Activated CD4-positive, alpha-beta T cell treated with anti-CD3 and anti-CD28 coated beads, Interleukin-2, amount 10 ng/mL, durations not matched to agents 24 days and 14 days (primary cell): ENCODE measurements at places on chromosomes 12 and 14.
A peak's percentile ranks its signal among the peaks of the same experiment; 100 is the strongest.

GRCh38 chr12:47721431-47721973 lies 3.8 kb downstream of the ENDOU start:
- DNase-seq, result peak; percentile 63

DNA sequence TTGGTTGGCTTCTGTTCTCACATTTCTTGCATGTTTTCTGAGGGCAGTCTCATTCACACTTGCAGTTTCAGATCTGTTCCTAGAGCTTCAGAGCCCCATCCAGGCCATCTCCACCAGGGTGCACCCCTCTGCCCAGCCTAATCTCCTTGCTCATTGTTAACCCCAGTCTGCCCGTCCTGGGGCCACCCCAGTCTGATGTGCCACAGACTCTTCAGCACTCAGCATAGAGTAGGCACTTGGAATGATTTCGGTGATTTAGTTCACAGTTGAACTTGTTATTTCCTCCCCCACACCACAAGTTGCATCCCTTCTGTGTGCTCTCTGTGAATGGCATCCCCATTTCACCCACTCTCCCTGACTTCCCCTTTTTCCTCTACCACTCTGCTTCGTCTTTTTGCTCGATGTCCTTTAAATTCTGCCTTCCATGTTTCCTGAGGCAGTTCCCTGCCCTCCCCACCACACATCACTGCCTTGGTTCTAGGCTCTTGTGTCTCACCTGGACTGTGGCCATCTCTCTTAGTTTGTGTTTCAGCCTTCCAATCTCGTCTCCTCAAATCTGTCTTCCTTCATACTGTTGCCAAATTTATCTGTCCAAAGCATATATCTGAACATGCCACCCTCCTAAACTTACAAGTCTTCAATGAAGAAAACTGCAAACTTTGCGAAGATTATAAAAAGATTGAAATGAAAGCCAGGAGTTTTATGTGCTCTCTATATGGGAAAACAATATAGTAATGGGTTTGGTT lies 41.5 kb downstream of the ANO6 start:
- no peak for DNase-seq

- no peak for DNase-seq
These were observed 10.2 kb downstream of the TRPV4 start for GRCh38 chr12:109822951-109823411.

DNA sequence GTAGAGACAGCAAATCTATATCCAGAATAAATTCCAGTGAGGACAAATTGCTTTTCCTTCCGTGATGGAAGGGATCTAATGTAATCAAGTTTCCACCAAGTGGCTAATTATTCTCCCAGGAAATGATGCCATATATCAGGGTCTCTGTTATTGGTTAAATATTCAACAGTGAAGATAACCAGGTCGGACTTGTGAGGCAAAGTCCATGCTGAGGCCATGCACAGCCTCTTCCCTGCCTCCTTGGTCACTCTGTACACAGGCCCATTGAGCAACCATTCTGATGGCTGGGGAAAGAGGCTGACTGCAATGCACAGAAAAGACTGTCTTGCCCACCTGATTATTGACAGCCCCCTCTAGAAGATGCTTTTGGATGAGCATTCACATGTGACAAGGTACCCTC lies 90.1 kb downstream of the TNFAIP2 start:
- DNase-seq, result no peak

DNA sequence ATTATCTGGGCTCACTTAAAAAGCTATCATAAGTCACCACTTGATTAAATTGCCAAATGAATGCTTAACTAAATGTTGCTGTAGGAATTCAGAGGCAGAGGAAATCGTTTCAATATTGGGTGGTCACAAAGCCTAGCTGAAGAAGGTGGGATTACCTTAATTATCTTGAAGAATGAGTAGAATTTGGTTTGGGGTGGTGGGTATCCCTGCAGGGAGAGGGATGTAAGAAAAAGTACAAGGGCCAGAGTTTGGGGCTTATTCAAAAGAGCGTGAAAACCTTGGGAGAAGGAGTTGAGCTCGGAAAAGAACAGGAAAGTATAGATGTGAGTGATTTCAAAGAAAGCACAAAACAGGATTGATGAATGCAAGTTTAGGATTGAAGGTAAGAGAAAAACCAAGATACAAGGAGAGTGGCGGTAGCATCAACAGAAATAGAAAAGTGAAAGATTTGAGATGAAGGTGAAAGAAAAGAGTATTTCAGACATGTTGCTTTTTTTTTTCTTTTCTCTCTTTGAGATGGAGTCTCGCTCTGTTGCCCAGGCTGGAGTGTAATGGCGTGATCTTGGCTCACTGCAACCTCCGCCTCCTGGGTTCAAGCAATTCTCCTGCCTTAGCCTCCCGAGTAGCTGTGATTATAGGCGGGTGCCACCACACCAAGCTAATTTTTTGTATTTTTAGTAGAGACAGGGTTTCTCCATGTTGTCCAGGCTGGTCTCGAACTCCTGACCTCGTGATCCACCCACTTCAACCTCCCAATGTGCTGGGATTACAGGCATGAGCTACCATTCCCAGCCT lies 1.7 kb downstream of the BRMS1L start:
- DNase-seq, result peak; percentile 52

- no peak for DNase-seq
These were observed 9.1 kb downstream of the BORCS5 start for GRCh38 chr12:12365931-12366431.

GRCh38 chr12:92557422-92557724 lies 145.4 kb upstream of the PLEKHG7 start:
- DNase-seq, result no peak

DNA sequence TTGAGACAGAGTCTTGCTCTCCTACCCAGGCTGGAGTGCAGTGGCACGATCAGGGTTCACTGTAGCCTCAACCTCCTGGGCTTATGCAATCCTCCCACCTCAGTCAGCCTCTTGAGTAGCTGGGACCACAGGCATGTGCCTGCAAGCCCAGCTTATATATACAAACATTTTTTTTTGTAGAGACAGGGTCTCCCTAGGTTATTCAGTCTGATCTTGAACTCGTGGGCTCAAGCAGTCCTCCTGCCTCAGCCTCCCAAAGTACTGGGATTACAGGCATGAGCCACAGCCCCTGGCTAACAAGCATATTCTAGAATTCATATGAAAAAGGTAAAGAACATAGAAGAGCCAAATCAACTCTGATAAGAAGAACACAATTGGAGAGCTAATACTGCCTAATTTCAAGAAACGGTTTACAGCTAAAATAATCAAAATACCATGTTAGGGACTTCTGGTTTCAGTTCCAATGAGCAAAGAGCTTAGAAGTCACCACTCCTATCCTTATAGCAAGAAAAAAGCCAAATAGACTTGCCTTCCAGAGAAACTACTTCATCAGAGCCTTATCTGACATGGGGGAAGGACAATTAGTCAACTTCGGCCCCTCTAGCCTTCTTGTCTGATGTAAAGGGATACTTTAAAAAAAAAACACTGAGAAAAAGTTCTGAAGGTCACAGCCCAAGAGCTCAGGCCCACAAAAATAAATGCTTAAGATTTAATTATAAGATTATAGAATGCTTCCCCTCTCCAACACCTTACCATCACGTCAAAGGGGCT lies 37.6 kb downstream of the TMEM116 start:
- no peak for DNase-seq

DNA sequence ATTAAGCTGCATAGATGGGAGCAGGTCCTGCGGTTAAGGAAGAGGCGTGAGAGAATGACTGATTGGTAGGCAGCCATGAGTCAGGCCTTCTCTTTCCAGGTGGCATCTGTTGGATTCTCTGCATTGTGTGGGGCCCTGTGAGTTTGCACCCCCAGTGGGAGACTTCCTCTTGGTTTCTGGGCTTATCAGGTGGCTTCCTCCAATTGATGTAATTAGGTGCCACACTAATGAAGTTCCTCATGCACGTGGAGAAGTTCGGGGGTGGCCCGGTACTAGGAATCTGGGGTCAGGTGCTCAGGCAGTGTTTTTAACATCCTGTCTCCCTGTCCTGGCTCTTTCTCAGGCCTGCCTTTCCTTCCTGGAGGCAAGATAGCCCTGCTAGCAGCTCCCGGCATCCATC lies 765.1 kb upstream of the TMEM132C start:
- DNase-seq, result no peak

GRCh38 chr12:87388376-87388775 lies 640.8 kb downstream of the C12orf50 start:
- no peak for DNase-seq

DNA sequence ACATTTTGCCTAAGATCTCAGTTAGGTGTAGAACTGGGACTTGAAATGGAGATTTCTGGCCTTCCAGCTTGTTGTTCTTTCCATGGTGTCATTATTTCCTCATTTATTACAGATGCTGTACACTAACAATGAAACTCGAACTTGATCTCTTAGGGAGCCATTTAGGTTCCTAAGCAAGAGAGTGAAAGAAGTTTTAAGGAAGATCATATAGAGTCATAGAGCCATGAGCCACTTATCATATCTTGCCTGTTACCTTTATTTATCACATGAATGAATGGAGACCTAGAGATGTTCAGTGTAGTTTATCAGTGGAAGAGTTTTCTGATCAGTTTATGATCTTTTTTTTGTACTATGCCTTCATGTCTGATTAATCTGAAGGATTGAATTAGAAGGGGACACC lies 9.9 kb downstream of the HELB start:
- DNase-seq, result no peak

DNA sequence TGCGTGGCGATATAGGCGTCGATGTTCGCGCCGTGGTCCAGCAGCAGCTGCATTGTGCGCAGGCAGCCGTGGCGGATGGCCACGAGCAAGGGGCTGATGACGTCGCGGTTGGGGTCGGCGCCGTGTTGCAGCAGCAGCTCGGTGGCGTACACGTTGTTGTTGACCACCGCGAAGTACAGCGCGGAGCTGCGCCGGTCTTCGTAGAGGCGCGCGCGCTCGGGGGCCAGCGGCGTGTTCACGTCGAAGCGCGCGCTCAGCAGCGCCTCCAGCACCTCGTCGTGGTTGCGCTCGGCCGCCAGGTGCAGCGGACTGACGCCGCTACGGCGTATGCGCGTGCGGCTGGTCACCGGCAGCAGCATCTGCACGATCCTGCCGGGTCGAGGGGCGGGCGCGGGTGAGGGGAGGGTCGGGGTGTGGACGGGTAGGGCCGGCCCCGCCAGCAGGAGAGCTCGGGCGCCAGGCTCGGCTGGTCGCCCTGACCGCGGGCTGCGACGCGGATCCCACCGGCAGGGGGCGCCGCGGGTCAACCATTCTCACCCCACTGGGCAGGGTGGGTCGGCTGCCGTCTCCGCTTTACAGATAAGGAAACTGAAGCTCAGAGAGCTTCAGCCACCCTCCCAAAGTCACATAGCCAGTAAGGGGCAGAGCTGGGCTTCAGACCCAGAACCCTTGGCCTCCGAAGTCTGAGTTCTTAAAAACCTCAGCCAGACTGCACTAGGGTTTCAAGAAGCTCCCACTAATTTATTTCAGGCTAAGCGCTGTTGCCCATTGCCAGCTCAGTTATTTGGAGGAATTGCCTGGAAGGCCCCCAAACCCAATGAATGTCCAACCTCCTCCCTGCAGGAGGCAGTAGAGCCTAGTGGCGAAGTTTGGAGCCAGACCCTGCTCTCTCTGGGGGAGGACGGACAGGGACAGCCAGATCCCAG lies 12.4 kb downstream of the FAM181A start:
- DNase-seq, result peak; percentile 98

- no peak for DNase-seq
These were observed 21.7 kb downstream of the TC2N start for GRCh38 chr14:91845652-91846051.

DNA sequence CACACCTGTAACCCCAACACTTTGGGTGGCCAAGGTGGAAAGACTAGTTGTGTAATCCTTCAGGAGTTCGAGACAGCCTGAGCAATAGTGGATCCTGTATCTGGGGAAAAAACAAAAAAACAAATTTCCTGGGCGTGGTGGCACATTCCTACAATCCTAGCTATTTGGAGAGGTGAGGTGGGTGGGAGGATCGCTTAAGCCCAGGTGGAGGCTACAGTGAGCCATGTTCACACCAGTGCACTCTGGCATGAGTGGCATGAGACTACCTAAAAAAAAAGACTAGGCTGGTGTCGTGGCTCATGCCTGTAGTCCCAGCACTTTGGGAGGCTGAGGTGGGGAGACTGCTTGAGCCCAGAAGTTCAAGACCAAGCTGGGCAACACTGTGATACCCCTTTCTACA lies 17.2 kb downstream of the PTGES3 start:
- no peak for DNase-seq

GRCh38 chr12:109432431-109432830 lies 44.7 kb downstream of the KCTD10 start:
- DNase-seq, result no peak

DNA sequence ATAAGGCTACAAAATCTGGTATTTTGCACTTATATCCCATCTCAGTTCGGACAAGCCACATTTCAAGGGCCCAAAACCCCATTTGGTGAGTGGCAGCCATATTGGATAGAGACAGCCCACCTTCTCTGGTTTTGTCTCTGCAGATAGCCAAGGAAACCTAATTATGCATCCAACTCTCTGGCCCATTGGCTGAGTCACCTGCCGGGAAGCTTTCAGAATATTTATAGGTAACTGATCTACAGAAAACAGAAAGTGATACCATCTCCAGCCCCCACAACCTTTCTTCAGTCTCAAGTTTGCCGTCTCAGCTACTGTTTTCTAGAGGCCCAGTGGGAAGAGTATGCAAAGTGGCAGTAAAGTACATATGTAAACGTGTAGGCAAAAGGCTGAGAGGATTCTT lies 33.7 kb upstream of the PPP1CC start:
- peak; percentile 85 for DNase-seq

DNA sequence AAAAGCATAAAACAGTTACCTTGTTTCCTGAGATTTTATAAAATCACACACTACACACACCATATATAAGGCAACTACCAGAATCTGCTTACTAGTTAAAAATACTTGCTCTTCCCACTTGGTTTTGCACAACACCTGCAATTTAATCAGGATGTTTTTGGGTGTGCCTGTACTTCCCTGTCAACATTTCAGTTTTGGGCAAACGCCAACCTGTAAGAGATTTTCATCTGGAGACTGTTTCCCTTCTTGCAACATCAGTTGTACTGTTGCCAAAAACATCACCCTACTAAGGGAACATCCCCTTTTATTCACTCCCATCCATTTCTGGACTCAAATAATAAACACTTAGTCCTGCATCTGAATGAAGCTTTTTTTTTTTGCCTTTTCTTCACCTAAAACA lies 172.3 kb downstream of the DUSP6 start:
- DNase-seq, result no peak

DNA sequence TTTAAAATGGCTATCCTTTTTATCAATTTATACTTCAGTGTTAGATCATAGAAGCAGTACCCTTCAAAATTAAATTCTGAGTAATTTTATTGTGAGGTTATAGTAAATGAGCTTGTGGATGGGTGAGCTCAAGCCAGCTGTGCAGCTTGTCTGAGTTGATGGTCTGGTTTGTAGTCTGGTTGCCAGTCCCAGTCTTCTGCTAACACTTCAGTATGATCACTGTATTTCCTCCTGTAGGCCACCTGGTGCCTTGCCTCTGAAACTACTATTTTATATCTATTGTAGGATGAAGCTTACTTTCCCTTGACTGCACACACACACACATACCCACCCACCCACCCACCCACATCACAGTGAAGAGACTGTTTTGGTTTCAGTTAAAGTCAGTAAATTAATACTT lies 496.4 kb downstream of the PCNX1 start:
- peak; percentile 81 for DNase-seq
